ENCODE measurements at places on chromosomes 11 and 22. TPM values are rescaled to one million over a fixed set of nuclear protein-coding genes. Genes with fewer than 3 reads are reported as not detected.

DNA sequence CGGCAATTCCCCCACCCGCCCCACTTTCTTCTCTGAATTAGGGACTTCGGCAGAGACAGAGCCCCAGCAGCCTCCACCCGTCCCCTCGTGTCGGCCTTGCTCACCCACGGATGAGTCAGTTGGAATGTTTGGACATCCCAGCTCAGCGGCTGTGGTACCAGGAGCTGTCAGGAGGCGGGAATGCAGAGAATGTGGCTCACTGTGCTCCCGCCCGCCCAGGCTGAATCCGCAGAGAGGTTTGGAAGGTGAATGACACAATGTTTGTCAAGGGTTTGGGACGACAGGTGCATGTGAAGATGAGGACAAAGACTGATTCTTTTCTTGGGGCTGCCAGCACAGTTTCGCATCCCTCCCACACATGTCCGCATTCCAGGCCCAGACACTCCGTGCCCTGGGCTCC lies 39.6 kb downstream of the LIF start:
- no peak for DNase-seq

GRCh38 chr11:5247472-5248192 lies 2.0 kb downstream of the HBG1 start:
- no peak for DNase-seq

DNA sequence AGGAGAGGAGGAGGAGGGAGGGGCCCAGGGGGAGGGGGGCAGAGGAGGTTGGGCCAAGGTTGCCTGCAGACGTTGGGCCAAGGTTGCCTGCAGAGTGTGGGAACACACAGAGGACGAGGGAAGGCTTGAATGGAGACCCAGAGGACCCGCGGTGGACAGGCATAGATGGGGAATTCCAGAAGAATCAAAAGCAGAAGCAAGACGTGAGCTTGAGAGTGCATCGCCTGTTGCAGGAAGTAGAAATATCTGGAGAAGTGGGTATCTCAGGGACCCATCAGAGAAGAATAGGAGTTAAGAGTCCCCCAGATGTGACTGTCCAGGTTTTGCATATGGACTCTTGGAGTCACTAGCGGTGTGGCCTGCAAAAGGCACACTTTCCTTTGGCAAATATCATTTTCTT lies 670.2 kb downstream of the TBC1D22A start:
- no peak for DNase-seq

- no peak for DNase-seq
Measured at GRCh38 chr11:130798280-130798679, 118.0 kb downstream of the SNX19 start.

Gene RTL10
- total RNA-seq: 7.2 TPM

DNA sequence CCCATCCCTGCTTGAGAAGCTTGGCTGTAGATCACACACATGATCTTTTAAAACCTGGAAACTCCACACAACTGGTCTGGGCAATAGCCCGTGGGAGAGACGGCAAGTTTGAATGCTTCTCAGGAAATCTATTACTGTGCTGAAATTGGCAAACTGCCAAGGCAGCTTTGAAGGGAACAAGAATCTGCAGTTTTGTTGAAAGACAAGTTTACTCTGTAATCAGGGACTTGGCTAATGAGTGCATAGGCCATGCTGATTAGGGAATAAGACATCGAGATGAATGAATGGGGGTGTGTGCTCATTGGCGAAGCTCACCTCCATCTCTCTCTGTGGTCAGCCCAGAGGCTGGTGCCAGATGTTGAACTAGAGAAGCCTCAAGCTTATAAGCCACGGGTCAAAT lies 218.8 kb downstream of the HIPK3 start:
- DNase-seq: no peak

GRCh38 chr11:30326906-30327305 lies 4.0 kb downstream of the ARL14EP start:
- no peak for DNase-seq

GRCh38 chr11:87092159-87092558 lies 54.4 kb downstream of the TMEM135 start:
- no peak for DNase-seq

Gene CHRNA10
- not detected for total RNA-seq

GRCh38 chr11:8604078-8604723 lies 10.2 kb upstream of the STK33 start:
- DNase-seq: peak; percentile 67

- DNase-seq: no peak
Measured at GRCh38 chr11:116422556-116422955, 350.2 kb downstream of the BUD13 start.

GRCh38 chr11:69854713-69855112 lies 35.5 kb upstream of the FGF3 start:
- no peak for DNase-seq

DNA sequence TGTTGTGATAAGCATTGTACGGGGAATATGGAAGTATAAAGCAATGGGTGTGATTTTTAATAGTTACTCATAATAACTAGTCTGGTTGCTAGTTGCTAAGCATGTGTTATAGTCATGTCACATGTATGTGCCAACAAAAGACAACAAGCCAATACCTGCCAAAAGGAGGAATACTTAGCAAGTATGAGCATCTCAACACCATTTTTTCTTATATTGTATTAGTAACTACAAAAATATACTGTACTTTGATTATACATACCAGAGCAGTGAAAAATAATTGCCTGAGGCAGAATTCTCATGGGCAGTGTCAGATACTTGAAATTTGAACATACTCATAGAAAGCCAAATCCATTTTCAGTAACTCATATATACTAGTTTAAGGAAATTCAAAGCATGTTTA lies 62.4 kb upstream of the ALKBH3 start:
- no peak for DNase-seq

Gene CNTN5
- total RNA-seq: not detected

DNA sequence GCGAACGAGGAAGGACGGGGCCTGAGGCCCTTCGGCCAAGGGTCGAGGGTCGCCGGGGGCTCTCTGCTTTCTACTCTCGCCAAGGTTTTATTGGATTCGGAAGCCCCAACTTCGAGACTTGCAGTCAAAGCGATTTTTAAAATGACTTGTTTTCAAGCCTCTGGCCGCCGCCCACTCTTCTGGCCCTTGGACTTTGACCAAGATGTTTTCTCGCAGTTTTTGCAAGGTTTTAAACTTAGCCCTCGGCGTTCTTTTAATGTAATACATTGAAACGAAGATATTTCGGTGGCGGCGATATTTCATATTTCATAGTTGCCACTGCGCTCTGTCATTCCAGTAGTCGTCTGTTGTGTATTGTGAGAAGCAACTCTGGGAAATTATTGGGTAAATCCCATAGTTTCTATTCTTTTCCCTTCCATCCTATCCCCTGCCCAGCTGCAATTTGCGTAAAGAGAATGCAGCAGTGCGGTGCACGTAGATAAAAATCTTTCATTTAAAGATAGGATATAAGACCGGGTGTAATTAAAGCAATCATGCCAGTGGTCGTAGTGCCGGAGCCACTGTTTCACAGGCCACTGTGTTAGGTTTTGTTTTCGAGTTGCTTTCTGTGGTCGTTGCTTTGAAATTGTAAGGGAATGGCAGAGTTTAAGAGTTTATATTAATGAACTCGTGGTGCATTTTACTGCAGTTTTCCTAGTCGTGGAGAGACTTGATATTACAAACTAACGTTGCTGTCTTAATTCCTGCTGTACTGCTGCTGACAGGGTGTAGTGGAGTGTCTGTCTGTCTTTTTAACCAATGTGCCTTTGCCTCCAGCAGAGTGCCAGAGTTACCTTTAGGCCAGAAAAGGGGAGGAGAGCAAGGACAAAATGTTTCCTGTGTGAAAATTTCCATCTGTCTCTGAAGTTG lies 702 bp downstream of the BIRC2 start:
- peak; percentile 17 for DNase-seq

DNA sequence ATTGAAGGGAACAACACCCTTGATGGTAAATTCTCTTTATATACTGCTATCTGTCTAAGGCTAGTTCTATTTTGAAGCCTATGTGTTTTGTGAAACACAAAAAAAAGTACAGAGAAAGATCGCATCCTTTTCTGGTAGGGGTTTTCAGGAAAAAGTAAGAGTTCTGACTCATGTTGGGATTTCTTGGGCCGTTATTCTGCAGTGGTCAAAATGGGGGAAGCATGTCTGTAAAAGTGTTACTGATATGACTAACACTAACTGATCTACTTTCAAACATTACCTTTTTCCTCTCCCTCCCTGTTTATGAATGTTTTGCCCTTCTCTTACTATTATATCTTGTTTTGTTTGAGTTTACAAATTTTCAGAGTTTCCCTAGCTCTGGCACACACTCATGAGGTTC lies 53.9 kb downstream of the CTNND1 start:
- no peak for DNase-seq

DNA sequence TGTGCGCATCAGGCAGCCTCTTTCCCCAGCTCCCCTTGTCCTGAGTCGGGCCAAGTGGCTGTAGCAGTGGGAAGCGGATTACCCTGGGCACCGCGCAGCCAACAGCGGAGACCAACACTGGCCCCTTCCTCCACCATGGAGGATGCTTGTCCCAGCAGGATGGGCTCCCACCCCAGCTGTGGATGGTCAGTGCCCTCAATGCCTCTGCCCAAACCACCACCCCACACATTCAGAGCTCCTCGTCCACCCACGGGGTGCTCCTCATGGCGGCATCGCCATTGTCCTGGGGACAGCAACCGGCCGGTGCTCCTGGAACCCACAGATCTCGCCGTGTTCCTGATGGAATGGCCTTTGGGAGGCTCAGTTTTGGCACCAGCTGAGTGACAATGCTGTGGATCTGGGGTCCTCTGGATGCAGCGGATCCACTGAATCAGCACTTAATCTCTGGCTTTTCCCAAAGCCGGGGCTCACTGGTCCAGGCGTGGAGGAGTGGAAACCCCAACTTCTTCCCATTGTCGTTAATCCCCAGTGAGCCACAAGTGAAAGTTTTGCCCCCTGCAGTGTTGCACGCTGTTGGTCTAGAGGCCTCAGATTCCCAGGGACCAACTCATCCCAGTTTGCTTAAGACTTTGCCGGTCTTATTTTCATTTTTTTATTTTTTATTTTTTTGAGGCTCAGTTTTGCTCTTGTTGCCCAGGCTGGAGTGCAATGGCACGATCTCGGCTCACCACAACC lies 4.1 kb upstream of the B4GALNT4 start:
- no peak for DNase-seq

DNA sequence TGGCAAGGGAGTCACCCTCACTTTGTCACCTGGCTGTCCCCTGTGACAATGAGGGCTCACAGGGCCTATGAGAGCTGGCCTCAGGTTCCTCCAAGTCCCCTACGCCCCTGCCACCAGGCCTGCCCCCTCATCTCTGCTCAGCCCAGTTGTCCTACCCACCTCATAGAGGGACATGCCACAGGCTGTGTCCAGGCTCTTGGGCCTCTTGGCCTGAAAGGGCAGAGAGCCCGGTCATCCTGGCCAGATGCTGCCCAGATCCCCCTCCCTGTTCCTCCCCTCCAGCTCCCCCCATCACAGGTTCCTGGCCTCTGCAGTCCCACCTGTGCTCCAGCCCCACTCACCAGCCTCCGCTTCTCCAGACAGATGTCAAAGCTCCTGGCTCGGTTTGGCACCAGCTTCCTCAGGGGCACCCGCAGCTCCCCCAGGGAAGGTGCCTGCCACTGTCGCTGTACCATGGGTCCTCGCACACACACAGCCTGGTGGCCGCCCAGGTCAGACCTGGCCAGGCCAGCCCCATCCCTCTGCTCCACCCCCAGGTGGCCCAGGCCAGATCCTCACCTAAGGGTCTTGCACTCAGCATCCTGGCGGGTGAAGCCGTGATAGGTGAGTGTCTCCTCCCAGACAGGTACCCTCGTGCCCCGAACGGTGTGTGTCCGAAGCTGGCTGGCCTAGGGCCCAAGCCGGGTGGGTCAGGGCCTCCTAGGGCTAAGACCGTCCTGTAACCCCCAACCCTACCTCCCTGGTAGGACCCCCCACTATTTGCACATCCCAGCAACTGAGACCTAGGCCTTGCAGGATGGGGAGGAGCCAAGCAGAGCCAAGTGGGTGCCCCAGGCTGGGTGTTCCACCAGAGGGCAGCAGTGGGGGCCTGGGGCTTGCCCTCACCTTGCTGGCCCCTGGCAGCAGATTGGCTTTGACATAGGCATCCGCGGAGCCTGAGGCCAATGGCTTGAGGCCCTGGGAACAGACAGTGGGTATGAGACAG lies 8.3 kb downstream of the NDUFV1 start:
- DNase-seq: peak; percentile 55

- no peak for DNase-seq
Measured at GRCh38 chr22:38223289-38223960, 21.6 kb downstream of the MAFF start.

- DNase-seq: no peak
Measured at GRCh38 chr11:21372672-21373071, 703.3 kb downstream of the NELL1 start.

DNA sequence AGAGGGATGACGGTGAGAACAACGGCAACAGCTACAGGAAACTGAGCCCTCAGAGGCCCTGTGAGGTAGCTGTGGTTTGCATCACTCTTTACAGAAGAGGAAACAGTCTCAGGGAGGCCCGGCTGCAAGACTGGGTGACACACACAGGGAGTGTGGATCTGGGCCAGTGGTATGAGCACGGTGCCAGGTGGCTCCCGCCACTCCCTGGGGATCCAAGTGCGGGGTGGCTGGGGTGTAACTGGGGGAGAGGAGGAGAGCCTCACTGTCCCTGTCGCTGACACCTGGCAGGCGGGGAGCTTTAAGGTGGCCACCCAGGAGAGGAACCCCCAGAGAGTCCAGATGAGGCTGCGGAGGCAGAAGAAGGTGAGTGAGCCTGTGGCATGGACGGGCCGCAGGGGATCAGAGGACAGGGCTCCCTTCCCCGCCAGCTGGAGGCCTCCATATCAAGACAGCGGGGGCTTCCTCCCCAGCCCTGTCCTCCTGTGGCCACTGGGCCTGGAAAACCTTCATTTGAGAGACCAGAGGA lies 5.6 kb downstream of the RGL4 start:
- DNase-seq: peak; percentile 52

DNA sequence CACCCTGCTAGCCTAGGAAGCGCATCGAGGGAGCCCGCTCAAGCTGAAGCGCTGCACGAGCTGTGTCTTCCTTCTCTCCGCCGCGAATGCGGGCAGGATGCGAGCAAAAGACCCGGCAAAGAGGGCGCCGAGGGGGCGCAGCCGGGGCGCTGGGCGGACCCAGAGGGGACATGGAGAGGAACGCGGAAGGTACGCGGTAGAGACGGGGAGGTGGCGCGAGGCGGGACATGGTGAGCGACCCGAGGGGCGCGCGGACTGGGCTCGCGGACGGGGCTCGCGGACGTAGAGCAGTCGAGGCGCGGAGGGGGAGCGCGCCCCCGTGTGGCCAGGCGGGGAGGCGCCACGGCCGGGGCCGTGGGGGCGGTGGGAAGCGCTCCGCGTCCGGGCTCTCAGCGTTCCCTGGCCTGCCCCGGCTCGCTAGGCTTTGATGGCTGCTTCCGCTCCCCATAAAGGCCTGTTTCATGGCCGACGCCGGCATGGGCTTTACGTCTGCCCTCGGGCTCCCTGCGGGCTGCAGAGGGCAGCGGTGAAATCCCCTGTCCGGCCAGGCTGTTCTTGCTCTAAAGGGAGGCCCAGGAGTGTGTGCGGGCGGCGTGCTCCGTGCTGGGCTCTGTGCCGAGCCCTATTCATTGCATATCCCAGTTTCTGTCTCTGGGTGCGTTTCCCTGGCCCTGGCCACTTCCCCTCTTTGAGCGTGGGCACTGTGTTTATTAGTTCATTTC lies 31.2 kb upstream of the TRIM29 start:
- peak; percentile 70 for DNase-seq

GRCh38 chr11:66059966-66060680 lies 8.0 kb downstream of the SF3B2 start:
- DNase-seq: no peak

Gene OR8A1
- not detected for total RNA-seq

- DNase-seq: no peak
Measured at GRCh38 chr11:34149786-34150185, 44.4 kb downstream of the NAT10 start.

GRCh38 chr11:72349053-72349452 lies 85.3 kb downstream of the CLPB start:
- DNase-seq: no peak

Data from transverse colon (tissue), 4 donors.